ENCODE measurements at places on chromosomes 12 and 14.

- no peak for DNase-seq
Measured at GRCh38 chr12:67579662-67580003, 68.9 kb upstream of the DYRK2 start.

DNA sequence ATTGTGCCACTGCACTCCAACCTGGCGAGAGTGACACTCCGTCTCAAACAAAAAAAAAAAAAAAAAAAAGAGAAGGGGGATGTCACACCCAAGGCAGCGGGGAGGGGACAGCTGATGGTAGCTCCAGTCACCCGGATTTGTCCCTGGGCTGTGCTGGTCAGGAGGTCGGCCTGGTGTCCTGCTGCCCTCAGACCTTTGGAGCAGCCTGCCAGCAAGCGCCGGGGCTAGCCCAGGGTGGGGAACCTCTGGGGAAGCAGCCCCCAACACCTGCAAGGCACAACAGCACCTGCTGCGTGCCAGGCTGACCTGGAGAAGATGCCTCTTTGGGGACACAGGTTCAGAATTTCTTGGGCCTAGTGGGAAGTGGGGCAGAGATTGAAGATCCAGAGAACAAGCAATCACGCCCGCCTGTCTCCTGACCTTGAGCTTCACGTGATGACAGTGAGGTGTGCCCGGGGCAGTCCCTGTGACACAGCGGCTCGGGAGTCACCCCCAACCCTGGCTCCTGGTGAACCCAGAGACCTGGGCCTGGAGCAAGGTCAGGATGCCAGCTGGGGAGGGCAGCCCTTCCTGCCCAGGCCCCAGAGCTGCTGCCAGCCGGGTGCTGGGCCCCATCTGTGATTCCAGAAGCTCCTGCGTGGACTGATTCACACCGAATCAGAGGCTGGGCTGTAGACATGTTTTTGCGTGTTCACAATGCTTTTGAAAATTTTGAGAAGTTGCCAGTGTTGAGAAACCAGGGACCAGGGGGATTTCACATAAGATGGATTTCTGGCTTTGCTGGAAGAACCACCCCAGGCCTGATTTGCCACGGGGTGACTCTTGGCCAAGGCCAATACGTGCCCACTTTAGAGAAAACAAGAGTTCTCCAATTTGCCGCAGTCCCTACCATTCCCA, 66.4 kb downstream of the RFLNA start:
- no peak for DNase-seq

GRCh38 chr12:108055141-108055540, 73.9 kb upstream of the WSCD2 start:
- no peak for DNase-seq

GRCh38 chr14:31251028-31251958, 43.7 kb upstream of the HECTD1 start:
- DNase-seq, result no peak

DNA sequence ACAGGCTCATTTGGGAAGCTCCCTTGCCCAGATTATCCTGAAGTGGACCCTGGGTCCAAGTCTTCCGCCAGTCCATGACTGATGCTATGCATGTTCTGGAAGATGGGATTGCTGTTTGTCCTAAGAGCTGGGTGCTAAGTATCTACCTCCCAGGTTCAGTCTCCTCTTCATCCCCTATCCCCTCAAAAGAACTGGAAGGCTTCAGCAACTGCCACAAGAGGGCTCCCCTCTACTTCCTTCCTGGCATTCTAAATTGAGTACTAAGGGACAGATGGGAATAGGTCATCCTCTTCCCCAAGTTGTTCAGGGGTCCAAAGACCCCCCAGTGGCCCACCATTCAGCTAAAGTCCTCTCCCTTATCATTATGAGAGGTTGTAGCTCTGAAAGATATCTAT, 9.0 kb upstream of the FKBP11 start:
- no peak for DNase-seq

DNA sequence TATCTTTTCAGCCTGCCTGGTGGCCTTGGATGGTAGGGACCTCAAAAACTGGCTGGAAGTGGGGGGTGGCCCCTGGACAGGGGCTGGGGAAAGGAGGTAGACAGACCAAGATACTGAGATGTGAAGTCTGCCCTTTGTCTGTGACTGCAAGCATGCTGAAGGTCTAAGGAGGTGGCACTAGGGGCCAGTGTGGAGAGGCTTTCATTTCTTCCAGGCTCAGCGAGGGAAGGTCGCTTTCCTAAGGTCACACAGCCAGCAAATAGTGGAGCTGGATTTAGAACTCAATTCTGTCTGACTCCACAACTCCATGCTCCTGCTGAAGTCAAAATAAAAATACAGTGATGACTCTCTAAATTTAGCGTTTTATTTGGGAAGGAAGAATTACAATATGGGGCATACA, 11.3 kb upstream of the PLBD2 start:
- no peak for DNase-seq

Measured in stimulated activated naive CD8-positive, alpha-beta T cell treated with anti-CD3 and anti-CD28 coated beads, Interleukin-15, Interleukin-2, amounts not matched to agents 100 U/mL and 50 U/mL, for 24 hours (primary cell).